ENCODE measurements at places on chromosomes 16 and 17.

GRCh38 chr17:15323131-15323530 lies 18.3 kb downstream of the TEKT3 start:
- DNase-seq, result no peak

DNA sequence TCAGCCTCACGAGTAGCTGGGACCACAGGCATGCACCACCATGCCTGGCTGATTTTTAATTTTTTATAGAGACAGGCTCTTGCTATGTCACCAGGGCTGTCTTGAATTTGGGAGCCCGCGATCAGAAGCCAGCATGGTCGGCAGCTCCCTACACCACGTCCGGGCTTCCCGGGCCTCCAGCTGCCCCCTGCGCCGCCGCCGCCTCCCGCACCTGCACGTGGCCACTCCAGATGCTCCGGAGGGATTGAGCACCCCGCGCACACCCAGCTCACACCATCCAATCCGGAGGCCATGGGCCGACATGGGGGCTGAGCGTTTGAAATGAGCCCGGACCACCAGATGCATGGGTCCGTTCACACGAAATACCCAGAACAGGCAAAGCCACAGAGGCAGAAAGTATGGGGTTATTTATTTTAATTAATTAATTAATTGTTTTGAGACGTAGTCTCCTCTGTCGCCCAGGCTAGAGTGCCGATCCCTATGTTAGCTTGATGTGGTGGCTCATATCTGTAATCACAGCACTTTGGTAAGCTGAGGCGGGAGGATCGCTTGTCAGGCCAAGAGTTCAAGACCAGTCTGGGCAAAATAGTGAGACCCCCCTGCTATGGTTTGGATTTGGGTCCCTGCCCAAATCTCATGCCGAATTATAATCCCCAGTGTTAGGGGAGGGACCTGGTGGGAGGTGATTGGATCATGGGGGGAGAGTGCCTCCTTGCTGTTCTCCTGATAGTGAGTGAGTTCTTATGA lies 17.1 kb upstream of the PDXDC1 start:
- no peak for DNase-seq

DNA sequence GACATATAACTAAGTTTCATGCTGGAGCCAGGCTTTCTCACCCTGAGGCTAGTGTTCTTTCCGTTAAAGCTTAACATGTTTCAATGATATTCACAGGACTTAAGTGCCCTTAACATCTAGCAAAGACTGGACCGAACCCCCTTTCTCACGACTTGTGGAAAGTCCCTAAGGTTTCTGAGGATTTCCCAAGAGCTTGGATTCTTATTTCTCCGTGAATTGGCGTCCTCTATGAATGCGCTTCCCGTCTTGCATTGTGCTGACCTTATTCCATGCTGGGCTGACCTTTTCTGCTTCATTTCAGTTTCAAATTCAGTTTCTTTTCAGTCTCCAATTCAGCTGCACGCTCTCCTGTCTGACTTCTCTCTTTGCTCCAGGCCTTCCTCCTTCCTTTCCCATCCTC lies 206.4 kb downstream of the HS3ST3A1 start:
- no peak for DNase-seq

GRCh38 chr17:82217530-82218204 lies 5.0 kb upstream of the CCDC57 start:
- no peak for DNase-seq

GRCh38 chr16:13378151-13378550 lies 476.8 kb downstream of the SHISA9 start:
- DNase-seq, result no peak
